ENCODE measurements at places on chromosomes 12 and 14.

- DNase-seq, result no peak
These were observed 63.0 kb downstream of the CLMN start for GRCh38 chr14:95256776-95257060.

DNA sequence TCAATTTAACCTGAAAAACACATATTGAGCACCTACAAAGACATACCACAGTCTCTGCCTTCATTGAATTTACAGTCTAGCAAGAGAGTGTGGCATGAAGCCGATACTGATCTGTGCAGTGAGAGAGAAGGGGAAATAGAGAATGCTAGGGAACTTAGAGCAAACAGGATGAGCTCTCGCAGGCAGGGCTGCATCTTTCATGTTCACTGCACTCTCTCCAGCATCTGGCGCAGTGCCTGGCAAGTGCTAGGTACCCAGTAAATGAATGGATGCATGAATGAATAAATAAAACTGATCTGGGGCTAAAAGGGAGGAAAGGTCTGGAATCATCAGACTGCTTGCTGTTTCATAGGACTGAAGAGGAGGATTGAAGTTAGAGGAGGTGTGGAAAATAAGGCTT is 256.5 kb upstream of the NPAS3 start:
- no peak for DNase-seq

GRCh38 chr14:96761066-96761465 is 36.1 kb upstream of the VRK1 start:
- no peak for DNase-seq

GRCh38 chr14:99822800-99823455 is 29.7 kb downstream of the EML1 start:
- DNase-seq, result no peak

- no peak for DNase-seq
These were observed 65.0 kb downstream of the CDK17 start for GRCh38 chr12:96335270-96335669.

- DNase-seq, result no peak
These were observed 15.0 kb downstream of the TECPR2 start for GRCh38 chr14:102377696-102378095.

GRCh38 chr14:103312006-103312635 is 21.9 kb upstream of the EIF5 start:
- no peak for DNase-seq

- no peak for DNase-seq
These were observed 216.7 kb upstream of the TMTC1 start for GRCh38 chr12:30000401-30000800.

GRCh38 chr14:104263675-104264358 is 125.4 kb downstream of the KIF26A start:
- no peak for DNase-seq

DNA sequence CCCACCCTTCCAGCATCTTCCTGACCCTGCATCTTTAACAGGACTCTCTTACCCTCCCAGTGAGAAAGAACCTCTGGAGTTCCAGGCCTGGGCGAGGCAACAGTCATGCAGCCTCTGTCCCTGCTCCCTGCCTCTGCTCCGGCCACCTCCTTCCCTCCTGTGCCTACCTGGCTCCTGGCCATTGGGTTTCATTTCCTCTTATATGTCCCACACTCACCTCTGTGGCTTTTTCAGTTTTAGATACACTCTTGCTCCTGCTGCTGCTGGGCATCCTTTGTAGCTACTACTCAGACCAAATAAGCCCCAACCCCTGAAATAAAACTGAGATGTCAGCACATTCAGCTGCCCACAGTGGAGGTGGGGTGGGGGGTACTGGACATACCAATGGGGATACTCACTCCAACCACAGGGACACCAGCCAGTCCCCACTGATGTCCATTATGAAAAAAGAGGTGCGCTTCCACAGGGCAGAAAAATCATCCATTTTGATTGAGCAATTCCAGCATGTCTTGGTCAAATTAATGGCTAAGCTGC is 99.1 kb upstream of the NRXN3 start:
- no peak for DNase-seq

DNA sequence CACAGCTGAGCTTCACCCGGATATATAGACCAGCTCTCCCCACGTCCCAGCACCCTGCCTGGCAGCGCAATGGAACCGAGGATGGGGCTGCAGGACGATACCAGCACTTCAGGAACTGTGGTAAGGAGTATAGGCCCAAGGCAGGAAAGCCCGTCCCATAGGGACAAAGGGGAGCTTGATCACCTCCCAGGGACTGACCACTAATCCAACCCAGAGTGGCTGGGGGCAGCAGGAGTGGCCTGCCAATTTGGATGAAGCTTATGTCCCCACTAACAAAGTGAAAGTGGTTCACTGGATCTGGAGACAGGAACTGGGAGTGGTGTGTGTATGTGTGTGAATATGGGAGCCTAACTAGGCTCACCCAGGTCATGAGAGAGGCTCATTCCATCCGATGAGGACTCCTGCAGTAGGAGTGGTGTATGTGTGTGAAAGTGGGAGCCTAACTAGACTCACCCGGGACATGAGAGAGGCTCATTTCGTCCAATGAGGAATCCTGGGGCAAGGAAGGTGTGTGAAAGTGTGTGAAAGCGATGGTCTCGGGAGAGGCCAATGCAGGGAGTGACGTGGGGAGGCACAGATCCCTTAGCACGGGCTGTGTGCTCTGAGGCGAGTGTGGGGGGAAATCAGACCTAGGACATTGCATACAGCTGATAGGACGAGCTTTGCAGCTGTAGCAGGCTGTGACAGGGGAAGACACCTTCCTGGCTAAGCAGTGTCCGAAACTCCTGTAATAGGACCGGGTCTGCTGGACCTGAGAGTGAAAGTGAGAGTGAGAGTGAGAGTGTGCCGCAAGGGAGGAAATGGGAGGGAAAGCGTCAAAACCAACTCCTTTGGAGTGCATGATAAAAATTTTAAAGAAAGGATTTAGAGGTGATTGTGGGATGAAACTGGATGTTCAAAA is 25.7 kb downstream of the KLRK1 start:
- peak; percentile 41 for DNase-seq

- no peak for DNase-seq
These were observed 75.2 kb upstream of the TBX5 start for GRCh38 chr12:114481200-114481535.

GRCh38 chr12:18906395-18906794 is 168.5 kb downstream of the CAPZA3 start:
- no peak for DNase-seq

GRCh38 chr14:93941293-93941910 is 14.3 kb downstream of the FAM181A start:
- DNase-seq, result peak; percentile 90

GRCh38 chr12:32031109-32031508 is 71.9 kb downstream of the RESF1 start:
- DNase-seq, result no peak

- peak; percentile 49 for DNase-seq
These were observed 473.0 kb downstream of the DPF3 start for GRCh38 chr14:72420749-72421474.

DNA sequence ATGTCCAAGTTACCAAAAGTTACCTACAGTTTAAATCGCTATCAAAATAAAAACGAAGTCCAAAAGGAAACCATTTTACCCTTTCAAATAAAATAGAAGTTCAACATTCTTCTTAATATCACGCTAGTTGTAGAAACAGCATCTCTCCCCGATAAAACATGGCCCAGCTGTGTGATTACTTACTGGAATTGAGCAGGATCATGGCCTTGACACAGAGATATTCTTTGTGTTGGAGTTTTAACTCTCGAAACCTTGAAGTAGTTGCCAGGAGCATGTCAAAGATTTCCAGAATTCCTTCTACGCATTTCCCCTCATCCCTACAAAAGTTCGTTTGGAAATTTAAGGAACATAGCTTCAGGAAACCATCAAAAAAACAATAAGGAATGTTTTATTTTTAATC is 44.8 kb downstream of the ESR2 start:
- no peak for DNase-seq

DNA sequence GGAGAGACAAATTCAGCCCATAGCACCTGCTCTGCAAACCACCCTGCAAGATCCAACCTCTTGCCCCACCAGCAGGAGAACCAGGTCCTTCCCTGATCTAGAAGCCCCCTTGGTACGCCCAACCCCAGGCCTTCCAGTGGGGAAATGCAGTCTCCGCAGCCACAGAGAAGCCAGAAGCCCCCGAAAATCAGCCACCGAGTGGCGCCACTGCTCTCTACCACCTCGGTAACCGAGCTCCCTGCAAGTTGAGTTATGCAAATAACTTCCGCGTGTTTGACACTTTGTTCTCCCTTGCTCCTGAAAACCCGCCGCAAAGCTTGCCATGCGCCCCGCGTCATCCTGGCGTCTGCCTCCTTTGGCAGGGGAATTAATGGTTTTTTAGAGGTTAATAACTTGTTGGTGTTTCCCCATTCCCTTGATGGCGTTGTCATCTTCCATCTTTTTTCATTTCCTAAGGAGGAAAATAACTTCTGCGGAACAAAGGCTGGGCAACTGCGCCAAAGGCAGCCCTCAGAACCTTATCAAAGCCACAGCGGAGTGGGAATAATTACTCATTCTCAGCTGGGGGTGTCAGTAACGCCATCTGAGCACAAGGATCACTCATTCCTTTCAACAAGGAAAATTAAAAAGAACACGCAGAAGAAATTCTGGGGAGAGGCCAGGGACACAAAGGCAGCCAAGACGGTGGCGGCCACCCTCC is 60.4 kb downstream of the FZD10 start:
- no peak for DNase-seq

DNA sequence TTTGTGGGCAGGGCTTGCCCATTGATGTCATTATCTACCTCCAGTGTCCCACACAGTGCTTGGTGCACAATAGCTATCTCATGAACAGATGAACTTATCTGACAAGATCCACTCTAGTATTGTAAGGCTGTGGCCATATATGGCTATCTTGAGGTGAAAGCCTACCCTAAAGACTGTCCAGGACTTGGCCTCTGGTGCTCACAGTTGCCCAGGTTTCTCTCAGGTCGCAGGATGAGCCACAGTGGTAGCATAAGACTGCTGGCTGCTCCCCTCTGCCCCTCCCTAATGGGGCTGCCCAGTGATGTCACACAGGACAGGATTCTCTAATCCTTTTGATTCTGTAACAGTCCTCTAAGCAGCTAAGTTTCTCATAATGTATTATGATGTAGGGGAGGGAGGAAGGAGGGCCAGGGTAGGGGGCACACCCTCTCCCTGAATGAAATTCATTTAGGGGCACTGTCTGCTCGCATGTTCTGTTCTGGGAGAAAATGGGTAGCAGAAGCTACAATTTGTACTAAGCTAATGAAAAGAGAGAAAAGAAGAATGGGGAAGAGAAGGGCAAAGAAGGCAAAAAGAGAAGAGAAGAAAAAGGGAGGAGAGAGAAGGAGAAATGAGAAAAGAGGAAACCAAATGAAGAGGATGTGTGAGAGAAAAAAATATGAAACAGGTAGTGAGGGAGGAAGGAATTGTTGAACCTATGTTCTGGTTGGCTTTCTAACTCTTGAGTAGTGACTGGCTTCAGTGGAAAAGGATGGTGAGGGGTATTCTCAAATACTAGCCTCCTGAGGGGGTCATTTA is 3.4 kb upstream of the PPM1A start:
- DNase-seq, result no peak

DNA sequence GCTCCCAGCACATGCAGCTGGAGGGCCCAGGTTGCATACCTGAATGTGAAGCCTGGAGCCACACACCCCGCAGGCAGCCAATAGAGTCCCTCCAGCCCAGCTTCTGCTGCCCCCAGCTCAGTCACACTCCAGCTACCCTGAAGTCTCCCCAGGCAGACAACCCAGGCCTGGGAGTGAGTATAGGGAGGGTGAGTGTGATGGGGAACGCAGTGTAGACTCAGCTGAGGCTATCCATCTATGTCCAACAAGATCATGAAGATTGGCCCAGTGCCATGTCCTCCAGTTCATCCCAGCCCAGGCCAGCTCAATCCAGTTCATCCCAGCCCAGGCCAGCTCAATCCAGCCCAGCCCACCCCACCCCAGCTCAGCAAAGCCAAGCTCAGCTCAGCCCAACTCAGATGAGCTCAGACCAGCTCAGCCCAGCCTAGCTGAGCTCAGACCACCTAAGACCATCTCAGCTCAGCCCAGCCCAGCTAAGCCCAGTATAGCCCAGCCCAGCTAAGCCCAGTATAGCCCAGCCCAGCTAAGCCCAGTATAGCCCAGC is 330.4 kb downstream of the TMEM121 start:
- DNase-seq, result no peak

DNA sequence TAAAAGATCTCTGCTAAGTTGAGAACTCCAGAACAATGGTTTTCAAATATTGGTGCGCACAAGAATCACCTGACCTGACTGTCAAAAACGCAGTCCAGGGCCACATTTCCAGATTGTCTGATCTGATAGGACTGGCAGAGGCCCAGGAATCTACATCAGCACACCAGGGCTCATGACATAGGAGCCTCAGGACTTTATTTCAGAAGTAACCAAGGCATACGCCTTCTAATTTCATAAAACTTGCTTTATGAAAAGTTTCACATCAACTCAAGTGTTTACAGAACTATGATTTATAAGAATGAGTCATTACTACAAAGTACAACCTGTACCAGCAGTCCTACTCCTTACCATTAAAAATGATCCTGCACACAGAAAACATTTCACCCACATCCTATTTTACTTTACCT is 47.7 kb upstream of the PTPRO start:
- DNase-seq, result no peak

DNA sequence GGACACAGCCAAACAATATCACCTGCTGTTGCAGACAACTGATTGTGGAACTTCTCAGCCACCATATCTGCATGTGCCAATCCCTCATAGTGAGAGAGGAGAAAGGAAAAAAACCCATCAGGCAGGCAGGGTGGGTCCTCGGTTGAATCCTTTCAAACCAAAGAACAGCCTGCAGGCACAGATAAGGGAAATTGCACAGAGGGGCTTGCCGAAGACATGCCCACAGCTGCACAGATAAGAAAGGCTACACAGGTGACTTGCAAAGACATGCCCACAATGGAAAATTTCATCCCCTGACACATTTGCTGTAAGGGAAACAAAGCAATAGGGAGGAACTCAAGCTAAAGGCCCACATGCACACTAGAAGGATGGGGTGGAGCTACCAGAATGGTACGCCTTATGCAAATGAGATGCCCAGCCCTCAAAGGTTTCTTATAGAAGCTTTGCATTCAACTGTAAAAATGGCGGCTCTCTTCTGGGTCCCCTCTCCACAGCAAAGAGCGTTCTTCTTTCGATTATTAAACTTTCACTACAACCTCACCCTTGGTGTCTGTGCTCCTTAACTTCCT is 170.0 kb upstream of the TMPO start:
- no peak for DNase-seq

GRCh38 chr12:95608252-95609033 is 57.2 kb upstream of the USP44 start:
- DNase-seq, result peak; percentile 76

- no peak for DNase-seq
These were observed 135.4 kb downstream of the ZFP36L1 start for GRCh38 chr14:68657300-68658028.

DNA sequence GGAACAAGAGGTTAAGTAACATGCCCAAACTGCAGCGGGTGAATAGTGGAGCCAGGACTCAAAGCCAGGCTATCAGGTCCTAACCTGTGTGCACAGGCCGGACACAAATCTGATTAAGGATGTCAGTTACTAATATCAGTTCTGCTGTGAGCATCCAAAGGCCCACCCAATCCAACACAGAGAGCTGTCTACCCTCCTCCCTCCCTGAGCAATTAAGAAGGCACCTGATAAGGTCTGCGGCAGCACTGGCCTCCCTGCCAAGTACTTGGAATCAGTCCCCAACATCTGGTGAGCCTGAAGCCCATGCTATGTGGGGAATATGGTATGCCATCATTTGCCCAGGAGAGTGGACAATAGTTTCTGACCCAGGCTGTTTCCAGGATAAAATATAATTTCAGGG is 3.9 kb downstream of the HEBP1 start:
- DNase-seq, result no peak

GRCh38 chr12:122245553-122245952 is 19.7 kb upstream of the DIABLO start:
- no peak for DNase-seq

GRCh38 chr12:50021031-50021430 is 4.3 kb downstream of the RACGAP1 start:
- no peak for DNase-seq

All from IMR-90 (cell line).